AG08395 (cell line): ENCODE measurements at places on chromosomes 5 and 9.
A peak's percentile ranks its signal among the peaks of the same experiment; 100 is the strongest.

DNA sequence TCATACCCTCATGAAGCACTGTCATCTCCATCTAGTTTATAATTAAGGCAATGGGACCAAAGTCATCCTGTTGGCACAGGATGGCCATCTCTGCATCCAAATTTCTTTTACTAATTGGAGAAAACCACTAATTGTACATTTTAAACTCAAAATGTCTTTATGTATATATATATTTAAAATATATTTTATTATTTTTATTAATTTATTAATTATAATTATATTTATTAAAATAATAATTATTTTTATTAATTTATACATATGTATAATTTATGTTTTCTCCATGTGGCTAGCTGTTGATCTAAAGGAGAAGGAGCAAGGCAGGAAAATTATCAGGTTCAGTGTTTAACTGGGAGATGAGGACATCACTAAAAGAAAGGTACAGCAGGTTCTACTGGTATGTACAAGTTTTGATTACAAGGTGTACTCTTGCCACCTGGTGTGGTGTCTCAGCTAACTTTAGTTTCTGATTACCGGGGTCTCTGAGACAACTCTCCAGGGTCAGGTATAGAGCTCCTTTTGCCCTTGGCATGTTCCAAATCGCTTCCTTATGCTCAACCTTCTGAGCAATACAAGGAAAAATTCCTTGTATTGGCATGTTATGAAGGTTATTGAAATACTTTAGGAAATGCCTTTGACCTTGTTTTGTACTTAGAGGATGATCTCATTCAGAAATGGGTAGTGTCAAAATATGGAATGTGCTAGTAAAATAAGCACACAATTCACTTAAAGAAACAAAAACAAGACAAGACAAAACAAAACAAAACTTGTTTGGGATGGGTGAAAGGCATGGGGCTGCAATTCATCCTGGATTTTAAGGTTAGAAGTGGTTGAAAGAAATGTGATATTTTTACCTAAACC, 79.6 kb downstream of the GHR start:
- no peak for DNase-seq

GRCh38 chr9:137534256-137535119, 15.7 kb downstream of the PNPLA7 start:
- DNase-seq = peak; percentile 72

GRCh38 chr9:24459953-24460352, 85.7 kb downstream of the IZUMO3 start:
- no peak for DNase-seq

- DNase-seq = peak; percentile 82
Measured at GRCh38 chr9:71748280-71748743, 20.0 kb downstream of the CEMIP2 start.

DNA sequence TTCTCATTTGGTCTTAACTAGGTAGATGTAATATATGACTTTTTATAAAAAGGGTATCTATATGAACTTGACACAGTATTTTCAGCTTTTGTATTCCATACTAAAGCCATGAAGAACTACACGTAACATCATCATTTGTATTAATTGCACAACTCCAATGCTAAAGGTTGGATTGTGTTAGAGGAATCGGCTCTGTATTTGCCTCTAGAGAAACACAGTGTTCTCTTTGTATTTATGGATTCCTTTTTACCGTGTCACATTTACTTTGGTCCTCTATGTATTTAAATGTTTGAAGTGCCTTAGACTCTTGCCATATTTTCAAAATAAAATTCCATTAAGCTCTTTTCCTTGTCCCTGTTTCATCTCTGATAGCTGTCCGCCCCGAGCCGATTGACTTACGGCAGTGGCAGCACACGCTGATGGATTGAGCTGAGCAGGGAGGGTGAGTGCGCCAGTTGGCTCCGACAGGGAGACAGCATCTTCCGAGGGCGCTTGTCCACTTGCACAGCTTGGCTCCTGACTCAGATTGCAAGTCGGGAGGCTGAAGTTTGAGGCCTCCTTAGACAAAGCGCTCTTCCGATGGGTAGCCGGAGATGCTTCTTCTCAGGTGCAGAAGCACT, 95.6 kb upstream of the DMRT1 start:
- no peak for DNase-seq

DNA sequence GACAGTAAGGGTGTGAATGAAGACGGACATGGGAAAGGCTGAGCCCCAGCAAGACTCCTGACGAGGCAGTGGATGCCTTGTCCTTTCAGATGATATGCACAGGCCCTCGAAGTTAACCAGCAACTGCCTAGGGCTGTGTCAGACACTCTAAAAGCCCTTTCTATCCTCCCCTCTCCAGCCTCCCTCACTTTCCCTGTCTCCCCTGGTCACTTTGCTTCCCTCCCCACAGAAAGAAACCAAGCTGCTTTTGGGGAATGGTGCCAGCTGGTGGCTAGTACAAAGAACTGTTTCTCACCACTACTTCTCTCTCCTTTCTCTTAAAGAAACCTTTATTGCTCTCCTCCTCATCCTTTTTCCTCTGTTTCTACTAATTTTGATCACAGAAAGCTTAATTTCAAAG, 21.4 kb downstream of the LHFPL2 start:
- DNase-seq = peak; percentile 23

DNA sequence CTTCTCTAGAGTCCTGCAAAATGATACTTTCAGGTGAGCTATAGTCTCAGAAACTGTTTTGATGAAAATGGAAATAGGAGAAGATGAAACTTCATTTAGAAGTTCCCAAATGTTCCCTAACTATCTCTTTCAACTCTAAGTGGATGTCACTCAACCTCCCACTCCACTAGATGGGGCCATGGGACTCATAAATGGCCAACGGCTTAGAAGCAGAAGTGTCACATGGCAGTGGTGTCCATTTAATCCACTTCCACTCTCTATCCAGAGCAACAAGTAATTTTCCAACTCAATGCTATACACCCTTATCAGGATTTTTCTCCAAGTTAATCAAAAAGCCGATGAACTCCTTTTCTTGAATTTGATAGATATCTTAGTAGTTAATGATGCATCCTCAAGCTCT, 295.7 kb downstream of the EDIL3 start:
- DNase-seq = peak; percentile 3

DNA sequence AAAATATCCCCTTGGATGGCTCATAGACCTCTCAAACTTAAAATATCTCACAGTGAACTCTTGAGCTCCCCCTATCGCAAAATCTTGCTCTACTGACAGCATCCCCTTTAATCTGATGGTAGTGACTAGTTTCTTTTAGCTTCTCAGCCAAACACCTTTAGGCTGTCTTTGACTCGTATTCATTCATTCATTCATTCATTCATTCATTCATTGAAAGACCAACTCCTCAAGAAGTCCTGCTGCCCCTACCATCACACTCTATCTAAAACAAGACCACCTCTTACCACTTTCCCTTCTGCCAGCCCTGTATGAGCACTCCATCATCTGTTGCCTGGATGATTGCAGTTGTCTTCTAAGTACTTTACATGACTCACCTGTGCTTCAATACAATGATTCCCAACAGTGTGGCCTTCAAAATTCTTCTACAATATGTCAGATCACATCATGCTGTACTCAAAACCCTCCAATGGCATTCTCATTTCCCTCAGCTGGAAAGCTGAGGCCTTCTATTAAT, 46.8 kb downstream of the ITGA2 start:
- no peak for DNase-seq

DNA sequence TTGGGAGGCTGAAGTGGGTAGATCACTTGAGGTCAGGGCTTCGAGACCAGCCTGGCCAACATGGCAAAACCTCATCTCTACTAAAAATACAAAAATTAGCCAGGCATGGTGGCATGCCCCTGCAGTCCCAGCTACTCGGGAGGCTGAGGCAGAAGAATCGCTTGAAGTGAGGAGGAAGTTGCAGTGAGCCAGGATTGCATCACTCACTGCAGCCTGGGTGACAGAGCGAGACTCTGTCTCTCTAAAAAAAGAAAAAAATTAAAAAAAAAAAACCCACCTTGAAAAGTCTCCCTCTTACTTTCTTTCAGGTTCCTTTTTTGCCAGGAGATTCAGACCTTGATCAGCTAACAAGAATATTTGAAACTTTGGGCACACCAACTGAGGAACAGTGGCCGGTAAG, 34.2 kb downstream of the CDK7 start:
- DNase-seq = no peak

- DNase-seq = no peak
Measured at GRCh38 chr5:95649842-95650620, 3.5 kb downstream of the RFESD start.

DNA sequence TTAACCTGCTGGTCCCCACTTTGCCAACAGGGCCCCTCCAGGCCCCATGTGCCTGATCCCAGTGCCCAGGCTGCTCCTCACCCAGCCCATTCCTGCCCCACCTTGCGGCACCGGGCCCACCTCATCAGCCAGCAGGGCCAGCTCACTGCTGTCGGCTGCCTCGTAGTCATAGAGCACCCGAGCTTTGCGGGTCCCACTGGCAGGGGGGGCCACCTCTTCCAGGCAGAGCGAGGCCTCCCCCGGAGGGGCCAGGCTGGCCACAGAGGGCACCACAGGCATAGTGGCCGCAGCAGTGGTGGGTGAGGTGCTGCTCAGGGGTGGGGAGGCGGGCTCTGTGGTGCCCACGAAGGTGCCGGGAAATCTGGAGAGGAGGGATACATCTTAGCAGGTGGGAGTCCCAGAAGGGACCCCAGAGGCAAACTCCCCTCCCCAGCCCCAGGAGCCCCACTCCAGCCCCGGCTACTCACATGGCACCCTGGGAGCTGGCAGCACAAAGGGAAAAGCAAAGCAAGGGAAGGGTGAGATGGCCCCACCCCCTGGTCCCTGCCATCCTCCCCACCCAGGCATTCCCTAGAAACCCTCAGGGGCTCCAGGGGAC, 19.0 kb downstream of the SH3GLB2 start:
- no peak for DNase-seq

DNA sequence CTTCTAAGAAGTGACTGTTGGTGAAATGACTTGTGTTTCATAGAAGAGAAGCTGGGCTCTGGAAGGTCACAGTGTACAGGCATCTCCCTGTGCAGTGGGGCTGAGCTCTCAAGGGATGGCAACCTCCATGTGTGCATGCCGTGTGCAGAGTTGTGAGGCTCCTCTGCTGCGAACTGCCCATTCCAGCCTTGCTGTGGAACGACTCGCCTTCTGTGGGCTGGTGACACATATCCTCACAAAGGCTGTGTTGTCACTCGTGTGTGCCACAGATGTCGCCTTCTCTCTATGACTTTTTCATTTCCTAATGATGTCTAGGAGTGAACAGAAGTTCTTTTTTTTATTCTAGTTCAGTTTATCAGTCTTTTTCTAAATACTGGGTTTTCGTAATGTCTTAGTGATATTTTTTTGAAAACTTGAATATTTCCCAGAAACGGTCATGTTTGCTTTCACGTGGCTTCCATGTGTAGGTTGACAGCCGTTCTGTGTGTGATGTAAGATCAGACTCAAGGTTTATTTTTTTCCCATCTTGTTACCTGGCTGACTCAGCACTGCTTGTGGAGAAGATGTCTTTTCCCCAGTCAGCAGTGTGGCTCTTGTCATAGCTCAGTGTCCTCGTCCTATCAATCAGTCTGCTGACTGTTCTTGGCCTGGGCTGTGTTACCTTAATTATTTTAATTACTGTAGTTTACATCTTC, 57.3 kb upstream of the CACNA1B start:
- no peak for DNase-seq

DNA sequence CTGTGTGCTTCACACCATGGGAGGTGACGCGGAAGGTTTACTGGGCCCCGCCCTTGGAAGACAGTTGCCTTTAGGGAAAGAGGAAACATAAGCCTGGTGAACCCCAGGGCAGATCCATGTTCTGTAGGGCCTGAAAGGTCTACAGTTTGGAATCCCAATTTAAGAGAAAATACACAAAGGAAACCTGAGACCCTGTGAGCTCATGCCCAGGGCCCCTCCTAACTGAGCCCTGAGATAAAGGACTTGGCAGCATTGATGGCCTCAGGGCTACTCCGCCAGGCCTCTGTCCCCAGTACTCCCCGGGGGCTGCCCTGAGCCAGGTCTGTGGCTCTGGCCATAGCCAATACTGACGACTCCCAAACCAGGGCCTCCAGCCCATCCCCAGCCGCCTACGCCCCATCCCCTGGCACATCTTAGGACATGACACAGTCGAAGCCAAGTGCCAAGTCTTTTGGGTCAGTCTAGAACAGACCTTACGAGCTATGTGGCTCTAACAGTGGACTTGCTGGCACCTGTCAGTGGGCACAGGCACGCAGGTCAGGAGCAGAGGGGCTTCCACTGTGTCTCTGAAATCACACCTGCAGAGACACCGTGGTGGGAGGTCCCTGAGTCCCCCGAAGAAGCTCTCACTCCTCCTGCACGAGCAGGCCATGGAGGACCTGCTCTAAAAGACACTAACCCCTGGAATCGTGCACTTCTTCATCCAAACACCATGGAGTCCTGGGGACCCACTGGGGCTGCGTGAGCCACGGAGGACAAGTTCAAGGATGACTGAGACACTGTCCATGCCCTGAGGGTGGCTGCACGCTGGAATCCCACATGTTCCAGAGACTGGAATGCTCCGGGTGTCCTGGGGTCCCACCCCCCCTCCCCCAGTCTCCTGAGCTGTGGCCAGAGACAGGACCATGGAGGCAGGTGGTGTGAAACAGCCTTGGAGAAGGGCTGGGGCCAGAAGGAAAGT, 40.3 kb upstream of the BARHL1 start:
- no peak for DNase-seq
